ENCODE measurements at places on chromosomes 7 and 10.

- no peak overlapping the region for H3K4me3 ChIP-seq
- no peak for DNase-seq
- no peak overlapping the region for H3K27ac ChIP-seq
- H3K36me3 ChIP-seq, result no peaks in the 10 kb centered on the region
Observed at GRCh38 chr7:150744041-150744656, 6.9 kb downstream of the GIMAP5 start.

- DNase-seq, result no peak
- no peaks in the 10 kb centered on the region for H3K36me3 ChIP-seq
- H3K27ac ChIP-seq, result peak overlapping the region; percentile 16
- peaks cover 10% of the 10 kb centered on the region for H3K4me1 ChIP-seq
- H3K4me3 ChIP-seq, result peak overlapping the region; percentile 23
Observed at GRCh38 chr7:130793855-130794618, 60.0 kb upstream of the KLF14 start.

- H3K4me3 ChIP-seq, result no peak overlapping the region
- no peak for DNase-seq
Observed at GRCh38 chr7:64559206-64559605, 3.7 kb downstream of the ZNF680 start.

- H3K27ac ChIP-seq, result no peak overlapping the region
- no peak for DNase-seq
- H3K36me3 ChIP-seq, result no peaks in the 10 kb centered on the region
- no peaks in the 10 kb centered on the region for H3K4me1 ChIP-seq
Observed at GRCh38 chr7:159056737-159057136, 87.9 kb downstream of the VIPR2 start.

GRCh38 chr10:3065622-3066021, 1.7 kb upstream of the PFKP start:
- DNase-seq, result no peak

GRCh38 chr10:104025524-104025923, 58.6 kb downstream of the SLK start:
- no peak for DNase-seq
- H3K4me3 ChIP-seq, result no peak overlapping the region
- peaks cover 92% of the 10 kb centered on the region for H3K36me3 ChIP-seq
- no peak overlapping the region for H3K27ac ChIP-seq
- no peaks in the 10 kb centered on the region for H3K27me3 ChIP-seq

DNA sequence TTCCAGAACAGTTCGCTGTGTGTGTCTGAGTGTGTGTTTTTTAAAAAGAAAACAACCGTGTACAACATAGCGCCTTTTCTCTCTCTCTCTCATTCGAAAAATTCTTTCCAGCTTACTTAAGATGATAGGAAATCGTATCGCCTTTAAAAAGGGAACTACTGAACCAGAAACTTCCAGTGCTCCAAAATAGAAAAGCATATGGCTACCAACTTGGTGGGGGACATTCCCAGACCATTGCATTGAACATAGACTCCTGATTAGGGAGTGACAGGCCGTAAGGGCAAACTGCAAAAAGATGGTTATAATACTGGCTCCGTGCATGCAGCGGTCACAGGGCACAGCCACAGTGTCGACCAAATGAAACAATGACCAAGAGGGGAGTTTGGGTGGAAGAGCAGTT, 94.4 kb upstream of the FGFR2 start:
- no peaks in the 10 kb centered on the region for H3K27me3 ChIP-seq
- H3K36me3 ChIP-seq, result no peaks in the 10 kb centered on the region
- peaks cover 5% of the 10 kb centered on the region for H3K4me1 ChIP-seq
- H3K4me3 ChIP-seq, result no peak overlapping the region
- no peak overlapping the region for H3K27ac ChIP-seq

- no peaks in the 10 kb centered on the region for H3K4me1 ChIP-seq
- H3K36me3 ChIP-seq, result no peaks in the 10 kb centered on the region
Observed at GRCh38 chr7:32066441-32066840, 3.8 kb downstream of the PDE1C start.

DNA sequence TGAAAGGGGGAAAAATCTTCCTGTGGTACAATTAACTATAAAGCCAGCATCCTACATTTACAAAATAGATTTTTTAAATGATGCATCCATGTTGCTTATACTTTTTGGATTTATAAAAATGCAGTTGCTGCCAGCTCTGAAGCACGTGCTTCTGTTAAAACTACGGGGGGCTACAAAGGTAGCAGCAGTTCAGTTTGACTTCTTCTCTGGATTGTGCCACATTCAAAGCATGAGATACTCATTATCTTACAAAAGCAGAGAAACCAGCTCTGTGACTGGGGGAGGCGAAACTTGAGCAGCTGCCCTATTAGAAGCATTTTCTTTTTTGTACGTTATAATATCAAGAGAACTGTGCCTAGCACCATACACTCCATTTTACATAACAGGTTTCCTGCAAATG, 31.1 kb downstream of the NEUROD6 start:
- no peaks in the 10 kb centered on the region for H3K36me3 ChIP-seq
- no peaks in the 10 kb centered on the region for H3K4me1 ChIP-seq
- H3K27me3 ChIP-seq, result peaks cover 9% of the 10 kb centered on the region
- H3K27ac ChIP-seq, result no peak overlapping the region

DNA sequence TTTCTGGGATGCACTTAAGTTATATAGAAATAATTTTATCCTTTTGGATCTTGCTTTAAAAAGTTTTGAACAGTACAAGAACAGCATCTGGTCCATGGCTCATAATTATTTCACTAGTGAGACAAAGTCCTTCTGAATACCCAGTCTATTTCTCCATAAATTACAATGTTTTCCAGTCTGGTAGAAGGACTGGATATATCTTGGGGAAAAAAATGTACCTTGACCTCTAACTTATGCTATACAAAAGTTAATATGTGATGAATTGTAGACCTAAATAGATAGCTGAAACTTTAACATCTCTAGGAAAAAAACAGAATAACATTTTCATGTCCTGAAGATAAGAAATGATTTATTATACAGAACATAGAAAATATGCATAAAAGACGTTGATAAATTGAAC, 88.5 kb downstream of the PPP1R9A start:
- H3K27me3 ChIP-seq, result no peaks in the 10 kb centered on the region
- H3K4me1 ChIP-seq, result no peaks in the 10 kb centered on the region
- no peak overlapping the region for H3K4me3 ChIP-seq
- H3K36me3 ChIP-seq, result no peaks in the 10 kb centered on the region

- DNase-seq, result no peak
- peaks cover 38% of the 10 kb centered on the region for H3K36me3 ChIP-seq
- H3K4me1 ChIP-seq, result peaks cover 16% of the 10 kb centered on the region
- no peaks in the 10 kb centered on the region for H3K27me3 ChIP-seq
- no peak overlapping the region for H3K4me3 ChIP-seq
- no peak overlapping the region for H3K27ac ChIP-seq
Observed at GRCh38 chr10:5443429-5443828, 31.1 kb downstream of the NET1 start.

DNA sequence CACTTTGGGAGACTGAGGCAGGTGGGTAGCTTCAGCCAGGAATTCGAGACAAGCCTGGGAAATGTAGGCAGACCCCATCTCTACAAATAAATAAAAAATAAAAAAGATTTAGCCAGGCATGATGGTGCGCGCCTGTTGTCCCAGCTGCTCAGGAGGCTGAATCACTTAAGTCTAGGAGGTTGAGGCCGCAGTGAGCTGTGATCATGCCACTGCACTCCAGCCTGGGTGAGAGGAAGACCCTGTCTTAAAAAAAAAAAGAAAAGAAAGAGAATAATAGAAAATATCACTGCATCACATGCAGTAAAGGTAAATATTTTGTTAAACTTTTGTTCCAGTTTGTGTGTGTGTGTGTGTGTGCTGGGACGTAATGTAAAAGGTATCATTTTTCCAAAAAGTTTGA, 3.0 kb downstream of the STRIP2 start:
- H3K36me3 ChIP-seq, result peaks cover 9% of the 10 kb centered on the region
- no peak overlapping the region for H3K27ac ChIP-seq
- no peak overlapping the region for H3K4me3 ChIP-seq
- DNase-seq, result no peak
- H3K4me1 ChIP-seq, result peaks cover 28% of the 10 kb centered on the region

DNA sequence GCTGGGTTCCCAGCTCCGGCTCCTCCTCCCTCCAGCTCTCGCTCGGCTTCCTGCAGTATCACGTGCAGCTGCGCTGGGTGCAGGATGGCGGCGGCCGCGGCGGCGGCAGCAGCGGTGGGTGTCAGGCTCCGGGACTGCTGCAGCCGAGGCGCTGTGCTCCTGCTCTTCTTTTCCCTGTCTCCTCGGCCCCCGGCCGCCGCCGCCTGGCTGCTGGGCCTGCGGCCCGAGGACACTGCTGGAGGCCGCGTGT, at the start of gene CNNM1:
Gene CNNM1, plus strand, starts transcription at position 53 of the 250 bp plus-strand sequence. Its CDS starts 32 bp downstream, at position 85.
- H3K27me3 ChIP-seq, result peaks cover 16% of the 10 kb centered on the region
- peak; percentile 61 for DNase-seq
- H3K4me1 ChIP-seq, result no peaks in the 10 kb centered on the region
- H3K4me3 ChIP-seq, result peak within 1 kb of the TSS; percentile 39

- H3K27me3 ChIP-seq, result no peaks in the 10 kb centered on the region
- no peak overlapping the region for H3K27ac ChIP-seq
- no peak overlapping the region for H3K4me3 ChIP-seq
- no peak for DNase-seq
- no peaks in the 10 kb centered on the region for H3K36me3 ChIP-seq
- no peaks in the 10 kb centered on the region for H3K4me1 ChIP-seq
Observed at GRCh38 chr7:132225216-132226030, 350.8 kb downstream of the PLXNA4 start.

GRCh38 chr7:150338166-150338829, 3.1 kb downstream of the RARRES2 start:
- no peaks in the 10 kb centered on the region for H3K36me3 ChIP-seq
- H3K4me1 ChIP-seq, result no peaks in the 10 kb centered on the region
- peaks cover 30% of the 10 kb centered on the region for H3K27me3 ChIP-seq
- no peak overlapping the region for H3K27ac ChIP-seq
- H3K4me3 ChIP-seq, result no peak overlapping the region

GRCh38 chr10:60944058-60944909, at the start of gene RHOBTB1:
RHOBTB1 (minus strand) TSS chr10:60944185; CDS start chr10:60911542, 32,643 bp downstream.
- H3K27ac ChIP-seq, result peak within 1 kb of the TSS; percentile 53
- peak; percentile 54 for DNase-seq
- peaks cover 3% of the 10 kb centered on the region for H3K4me1 ChIP-seq
- H3K4me3 ChIP-seq, result peak within 1 kb of the TSS; percentile 55
- no peaks in the 10 kb centered on the region for H3K27me3 ChIP-seq
- H3K36me3 ChIP-seq, result no peaks in the 10 kb centered on the region

- no peak overlapping the region for H3K4me3 ChIP-seq
- H3K36me3 ChIP-seq, result no peaks in the 10 kb centered on the region
- H3K4me1 ChIP-seq, result no peaks in the 10 kb centered on the region
- H3K27ac ChIP-seq, result no peak overlapping the region
- no peaks in the 10 kb centered on the region for H3K27me3 ChIP-seq
Observed at GRCh38 chr7:38283107-38283506, 9.7 kb upstream of the TARP start.

GRCh38 chr7:131606346-131607290, 50.2 kb upstream of the PODXL start:
- no peaks in the 10 kb centered on the region for H3K27me3 ChIP-seq
- no peak overlapping the region for H3K4me3 ChIP-seq
- peaks cover 8% of the 10 kb centered on the region for H3K4me1 ChIP-seq
- DNase-seq, result no peak
- H3K36me3 ChIP-seq, result no peaks in the 10 kb centered on the region

DNA sequence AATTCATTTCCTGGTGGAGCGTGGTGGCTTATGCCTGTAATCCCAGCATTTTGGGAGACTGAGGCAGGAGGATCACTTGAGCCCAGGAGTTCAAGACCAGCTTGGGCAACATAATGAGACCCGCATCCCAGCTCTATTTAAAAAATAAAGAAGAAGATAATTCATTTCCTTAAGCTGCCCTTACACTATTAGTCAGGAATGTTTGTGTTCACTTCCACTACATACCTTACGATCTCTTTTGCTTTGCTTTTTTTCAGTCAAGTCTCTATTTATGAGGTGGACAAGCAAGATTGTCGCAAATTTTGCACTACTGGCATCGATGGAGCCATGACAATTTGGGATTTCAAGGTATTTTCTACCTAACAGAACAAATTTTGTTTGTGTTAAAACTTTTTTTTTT, 11.2 kb upstream of the ARPC1B start:
- peaks cover 89% of the 10 kb centered on the region for H3K36me3 ChIP-seq
- no peak for DNase-seq
- H3K27ac ChIP-seq, result no peak overlapping the region
- no peaks in the 10 kb centered on the region for H3K27me3 ChIP-seq
- no peak overlapping the region for H3K4me3 ChIP-seq
- H3K4me1 ChIP-seq, result no peaks in the 10 kb centered on the region

GRCh38 chr7:64849250-64849923, 53.7 kb upstream of the ZNF273 start:
- DNase-seq, result peak; percentile 66
- H3K4me1 ChIP-seq, result no peaks in the 10 kb centered on the region
- H3K27me3 ChIP-seq, result no peaks in the 10 kb centered on the region
- peak overlapping the region; percentile 24 for H3K27ac ChIP-seq
- H3K4me3 ChIP-seq, result no peak overlapping the region

GRCh38 chr10:16493884-16494536, 27.7 kb downstream of the C1QL3 start:
- H3K4me1 ChIP-seq, result no peaks in the 10 kb centered on the region
- no peaks in the 10 kb centered on the region for H3K27me3 ChIP-seq
- H3K27ac ChIP-seq, result no peak overlapping the region
- H3K4me3 ChIP-seq, result no peak overlapping the region
- H3K36me3 ChIP-seq, result no peaks in the 10 kb centered on the region
- DNase-seq, result no peak

GRCh38 chr7:142873281-142873784, 12.2 kb downstream of the TRPV6 start:
- H3K4me3 ChIP-seq, result no peak overlapping the region
- no peak for DNase-seq
- no peaks in the 10 kb centered on the region for H3K27me3 ChIP-seq

GRCh38 chr10:113503930-113504329, 48.9 kb upstream of the HABP2 start:
- no peaks in the 10 kb centered on the region for H3K36me3 ChIP-seq
- no peak overlapping the region for H3K4me3 ChIP-seq
- no peak for DNase-seq
- no peaks in the 10 kb centered on the region for H3K27me3 ChIP-seq

DNA sequence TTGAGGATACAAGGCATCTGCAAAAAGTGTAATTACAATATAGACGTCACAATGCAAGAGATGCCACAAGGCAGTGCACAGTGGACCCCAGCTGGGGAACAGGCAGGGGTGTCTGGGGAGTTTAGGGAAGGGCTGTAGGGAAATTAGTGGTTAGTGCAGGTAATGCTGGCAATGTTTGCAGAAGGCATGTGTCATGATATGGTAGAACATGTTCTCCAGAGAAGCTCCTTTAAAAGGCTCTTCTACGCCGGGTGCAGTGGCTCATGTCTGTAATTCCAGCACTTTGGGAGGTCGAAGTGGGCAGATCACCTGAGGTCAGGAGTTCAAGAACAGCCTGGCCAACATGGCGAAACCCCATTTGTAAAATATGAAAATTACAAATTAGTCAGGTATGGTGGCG, 98.0 kb downstream of the JCAD start:
- no peaks in the 10 kb centered on the region for H3K36me3 ChIP-seq
- H3K4me3 ChIP-seq, result no peak overlapping the region
- H3K27ac ChIP-seq, result no peak overlapping the region
- DNase-seq, result no peak

Data from RWPE2 (cell line).